ENCODE measurements at places on chromosomes 11 and 22.
A peak's percentile ranks its signal among the peaks of the same experiment; 100 is the strongest.

DNA sequence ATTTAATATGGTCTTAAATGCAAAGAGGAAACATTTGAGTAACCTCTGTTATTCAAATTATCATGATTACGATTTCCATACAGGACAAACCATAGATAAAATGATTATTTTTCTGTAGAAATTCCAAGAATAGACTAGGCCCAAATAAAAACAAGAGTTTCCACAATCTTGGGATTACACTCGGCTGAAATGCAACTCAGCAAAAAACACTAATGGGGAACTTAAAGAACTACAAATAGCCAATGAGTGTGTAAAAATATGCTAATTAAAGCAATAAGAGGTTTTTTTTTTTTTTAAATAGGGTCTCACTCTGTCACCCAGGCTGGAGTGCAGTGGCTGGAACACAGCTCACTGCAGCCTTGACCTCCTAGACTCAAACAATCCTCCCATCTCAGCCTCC is 10.5 kb upstream of the PRRG4 start:
- DNase-seq = no peak

GRCh38 chr11:35237351-35237750 is 98.4 kb downstream of the CD44 start:
- no peak for DNase-seq

DNA sequence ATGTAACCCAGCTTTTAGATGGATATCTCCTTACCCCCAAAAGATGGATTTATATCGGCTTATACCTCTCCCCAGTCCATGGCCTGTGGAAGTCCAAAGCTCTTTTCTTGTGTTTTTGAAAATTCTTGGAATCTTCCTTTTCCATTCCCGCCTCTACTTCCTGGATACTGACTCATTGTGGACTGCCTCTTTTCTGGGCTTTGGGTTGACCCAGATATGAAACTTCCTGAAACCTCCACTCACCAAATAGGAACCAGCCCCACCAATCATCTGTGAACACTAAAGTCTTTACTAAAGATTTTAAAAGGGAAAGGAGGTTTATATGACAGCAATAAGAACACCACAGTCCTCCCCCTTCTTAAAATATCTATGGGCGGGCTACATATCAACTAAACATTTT is 163.4 kb upstream of the SYN3 start:
- DNase-seq = no peak

- peak; percentile 45 for DNase-seq
These were observed 75.6 kb upstream of the APOA1 start for GRCh38 chr11:116913000-116913399.

DNA sequence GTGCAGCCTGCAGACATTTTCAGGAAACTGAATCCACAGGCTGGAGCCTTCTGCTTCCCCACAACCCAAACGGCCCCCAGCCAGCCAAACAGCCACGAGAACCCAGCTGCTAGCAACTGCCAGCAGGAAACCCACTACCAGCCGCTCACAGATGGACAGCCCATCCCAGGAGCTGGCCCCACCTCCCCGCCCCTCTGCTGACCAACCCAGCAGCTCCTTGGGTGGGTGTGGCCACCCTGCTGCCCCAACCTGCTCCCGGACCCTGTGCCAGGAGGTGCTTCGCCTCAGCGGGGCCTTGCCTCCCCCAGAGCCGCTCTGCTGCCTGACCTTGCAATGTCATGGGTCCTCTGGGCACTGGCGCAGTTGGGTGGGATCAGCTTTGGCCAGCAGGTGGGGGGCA is 8.2 kb upstream of the CCDC188 start:
- DNase-seq = no peak
